ENCODE measurements at places on chromosomes 1 and 21.

GRCh38 chr1:42479621-42480020 lies 16.5 kb downstream of the CCDC30 start:
- no peak for DNase-seq

GRCh38 chr1:245621589-245621988 lies 466.8 kb downstream of the KIF26B start:
- DNase-seq, result no peak

- no peak for DNase-seq
Measured at GRCh38 chr1:236150311-236150955, 8.1 kb downstream of the GPR137B start.

- DNase-seq, result no peak
Measured at GRCh38 chr1:66480162-66480561, 53.8 kb upstream of the SGIP1 start.

DNA sequence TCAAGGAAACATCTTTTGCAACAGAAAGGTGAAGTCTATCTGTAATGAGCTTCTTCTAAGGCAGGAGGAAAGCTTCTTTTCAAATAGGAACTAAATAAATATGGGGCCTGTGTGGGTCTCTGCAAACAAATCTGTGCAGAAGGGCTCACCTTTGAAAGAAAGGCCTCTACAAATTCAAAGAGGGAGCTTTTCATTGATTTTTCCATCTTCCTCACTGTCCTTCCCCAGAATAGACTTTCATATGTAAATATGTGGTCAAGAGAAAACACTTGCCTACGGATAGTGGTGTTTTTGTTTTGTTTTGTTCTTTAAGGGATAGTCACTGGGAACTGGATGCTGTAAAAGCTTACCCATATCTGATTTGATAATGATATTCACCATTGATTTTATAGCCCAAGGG lies 223.4 kb downstream of the DSCAM start:
- no peak for DNase-seq

- no peak for DNase-seq
Measured at GRCh38 chr1:60847391-60847790, 235.0 kb upstream of the NFIA start.

DNA sequence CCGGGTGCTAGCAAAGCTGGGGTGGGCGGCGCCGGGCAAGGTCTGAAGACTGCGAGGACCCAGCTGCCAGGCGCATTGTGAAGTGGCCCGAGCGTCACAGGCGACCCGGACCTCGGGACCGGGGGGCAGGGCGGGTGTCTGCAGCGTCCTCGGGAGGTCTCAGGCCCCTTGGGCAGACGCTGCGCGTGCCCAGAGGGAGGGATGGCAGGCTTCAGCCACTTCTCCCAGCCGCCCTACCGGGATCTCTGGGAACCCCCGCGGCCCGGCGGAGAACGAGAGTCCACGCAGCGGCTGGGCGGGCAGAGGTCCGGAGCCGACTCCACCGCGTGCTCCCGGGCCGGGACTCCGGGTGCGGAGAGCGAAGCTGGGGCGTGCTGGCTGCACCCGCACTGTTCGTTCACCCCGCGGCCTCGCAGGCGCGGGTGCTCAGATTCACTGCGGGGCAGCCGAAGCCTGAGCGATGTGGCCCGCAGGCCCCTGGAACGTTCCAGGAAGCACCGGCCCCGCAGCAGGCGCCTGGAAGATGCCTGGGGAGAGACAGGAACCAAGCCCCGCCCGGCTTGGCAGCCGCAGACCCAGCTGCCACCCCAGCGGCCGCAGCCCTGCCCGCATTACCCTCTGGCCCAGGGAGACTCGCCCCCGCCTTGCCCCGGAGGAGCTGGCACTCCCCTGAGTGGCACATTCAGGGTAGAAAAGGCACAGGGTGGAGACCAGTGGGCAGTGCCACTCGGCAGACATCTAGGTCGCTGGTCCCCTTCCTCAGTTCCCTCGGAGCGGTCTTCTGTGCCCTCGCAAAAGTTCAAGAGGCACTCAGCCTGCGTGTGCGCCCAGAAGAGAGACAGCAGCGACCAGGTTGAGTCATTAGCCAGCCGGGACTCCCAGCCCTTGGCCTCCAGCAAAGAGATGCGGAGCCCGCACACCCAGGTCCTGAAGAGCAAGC lies at the start of gene CCDC185:
CCDC185 (plus strand) TSS at position 141 of the 940 bp plus-strand sequence; CDS start at position 202, 61 bp downstream.
- no peak for DNase-seq

DNA sequence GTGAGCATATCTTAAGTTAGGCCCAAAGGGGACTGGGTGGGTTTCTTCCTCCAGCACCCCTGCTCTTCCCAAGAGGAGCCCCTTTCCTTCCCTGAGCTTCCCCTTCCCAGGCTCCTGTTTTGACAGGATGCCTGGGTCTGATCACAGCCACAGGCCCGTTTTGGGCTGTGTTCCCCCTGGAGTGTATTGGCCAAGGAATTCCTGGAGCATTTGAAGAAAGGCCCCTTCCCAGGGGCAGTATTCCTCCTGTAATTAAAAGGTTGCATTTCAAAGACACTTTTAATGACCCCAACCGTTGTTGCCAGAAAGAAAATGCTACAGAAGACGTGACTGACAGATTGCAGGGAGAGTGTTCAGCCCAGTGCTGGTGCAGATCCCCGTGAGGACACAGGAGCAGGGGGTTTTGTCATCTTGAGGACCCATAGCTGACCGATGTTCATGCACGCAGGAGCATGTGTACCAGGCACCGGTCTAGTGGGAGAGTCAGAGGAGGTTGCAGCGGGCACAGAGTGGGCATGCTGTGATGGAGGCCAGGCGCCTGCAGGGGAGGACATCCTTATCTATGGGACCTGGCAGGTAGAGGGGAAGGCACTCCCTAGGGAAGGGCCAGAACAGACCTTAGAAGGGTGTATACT lies 19.3 kb upstream of the LBR start:
- no peak for DNase-seq

GRCh38 chr1:223243441-223244050 lies 100.5 kb upstream of the TLR5 start:
- DNase-seq, result no peak

DNA sequence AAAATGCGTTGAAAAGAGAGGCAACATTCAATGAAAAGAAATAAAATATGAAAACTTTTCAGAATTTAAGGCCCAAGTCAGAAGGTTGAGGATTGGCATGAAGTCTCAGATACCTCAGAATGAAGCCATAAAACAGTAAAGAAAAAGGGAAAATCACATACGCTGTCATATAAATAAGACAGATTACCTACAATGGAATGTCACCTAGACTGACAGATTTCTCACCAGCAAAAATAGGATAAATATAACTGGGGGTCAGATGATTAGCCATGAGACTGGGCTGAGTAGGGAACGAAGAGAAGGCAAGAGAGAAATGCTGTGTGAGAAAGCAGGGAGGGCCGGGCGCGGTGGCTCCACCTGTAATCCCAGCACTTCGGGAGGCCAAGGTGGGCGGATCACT lies 51.6 kb upstream of the DESI2 start:
- DNase-seq, result no peak

- no peak for DNase-seq
Measured at GRCh38 chr1:232621050-232621449, 8.9 kb downstream of the SIPA1L2 start.

DNA sequence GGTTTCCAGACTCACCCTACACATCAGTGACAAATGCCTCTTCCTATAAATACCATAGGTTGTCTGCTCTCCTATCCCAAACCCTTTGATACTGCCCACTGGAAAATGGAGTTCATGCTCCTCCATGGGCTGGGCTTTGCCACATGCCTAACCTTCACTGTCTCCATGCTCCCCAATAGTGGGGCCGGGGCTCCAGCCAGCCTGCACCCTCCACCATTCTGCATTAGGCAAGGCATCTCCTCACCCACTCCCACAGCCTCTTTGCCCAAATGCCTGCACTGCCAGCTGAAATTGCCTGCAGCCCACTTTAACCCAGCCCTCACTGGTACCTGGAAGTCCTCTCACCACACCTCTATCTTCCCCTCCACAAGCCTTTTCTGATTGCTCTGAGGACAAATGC lies 18.2 kb upstream of the MPZL1 start:
- DNase-seq, result no peak

DNA sequence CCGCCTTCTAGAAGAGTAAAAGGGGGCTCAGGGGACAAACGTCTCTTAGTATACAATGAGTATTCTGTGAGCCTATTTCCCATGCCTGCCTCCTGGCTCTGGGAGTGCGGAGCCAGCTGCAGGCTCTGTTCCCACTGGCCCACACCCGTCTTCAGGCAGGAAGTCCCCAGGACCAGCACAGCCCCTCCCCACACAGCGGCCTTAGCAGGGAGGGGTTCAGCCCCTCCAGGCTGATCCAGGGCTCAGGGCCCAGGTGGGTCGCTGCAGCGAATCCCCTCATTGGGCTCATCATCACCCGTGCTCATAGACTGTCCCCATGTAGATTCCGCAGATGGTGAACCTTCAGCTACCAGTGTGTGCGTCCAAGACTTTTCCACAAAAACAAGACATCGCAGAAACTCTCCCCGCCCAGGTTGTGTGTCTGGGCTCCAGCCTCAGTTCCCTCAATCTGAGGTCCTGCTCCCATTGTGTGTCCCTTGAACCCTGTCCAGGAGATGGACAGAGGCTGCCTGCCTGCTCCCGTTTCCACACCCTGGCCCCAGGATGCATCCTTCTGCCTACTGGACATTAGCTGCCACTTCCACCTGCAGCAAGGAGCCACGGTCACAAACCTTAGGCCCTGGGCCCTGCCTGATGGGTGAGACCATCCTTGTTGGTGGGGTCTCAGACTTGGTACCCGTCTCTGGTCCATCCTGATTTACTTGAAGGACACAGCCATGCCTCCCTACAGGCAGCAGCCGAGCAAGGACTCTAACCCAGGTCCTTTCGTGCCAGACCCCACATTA lies 39.4 kb downstream of the NENF start:
- DNase-seq, result no peak

GRCh38 chr1:3348196-3348865 lies 106.1 kb upstream of the ARHGEF16 start:
- DNase-seq, result no peak

GRCh38 chr1:100441651-100442050 lies 89.3 kb downstream of the CDC14A start:
- no peak for DNase-seq

GRCh38 chr1:32736812-32737791 lies 34.5 kb upstream of the SYNC start:
- no peak for DNase-seq

DNA sequence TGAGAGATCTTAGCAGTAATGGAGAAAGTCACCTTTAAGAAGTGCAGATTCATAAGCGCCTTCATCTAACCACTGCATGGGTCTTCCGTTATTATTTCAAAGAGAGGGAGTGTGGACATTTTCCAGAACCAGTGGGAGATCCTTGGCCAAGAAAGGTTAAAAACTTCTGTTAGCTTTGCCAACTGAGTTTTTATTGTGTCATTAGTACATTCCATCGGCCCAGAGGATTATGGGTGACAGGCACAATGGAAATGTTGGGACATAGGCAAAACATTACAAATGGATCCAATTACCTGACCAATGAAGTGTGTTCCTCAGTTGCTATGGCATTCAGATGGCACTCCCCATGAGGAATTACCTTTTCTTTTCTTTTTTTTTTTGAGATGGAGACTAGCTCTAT lies 115.5 kb downstream of the PPIAL4G start:
- DNase-seq, result no peak

DNA sequence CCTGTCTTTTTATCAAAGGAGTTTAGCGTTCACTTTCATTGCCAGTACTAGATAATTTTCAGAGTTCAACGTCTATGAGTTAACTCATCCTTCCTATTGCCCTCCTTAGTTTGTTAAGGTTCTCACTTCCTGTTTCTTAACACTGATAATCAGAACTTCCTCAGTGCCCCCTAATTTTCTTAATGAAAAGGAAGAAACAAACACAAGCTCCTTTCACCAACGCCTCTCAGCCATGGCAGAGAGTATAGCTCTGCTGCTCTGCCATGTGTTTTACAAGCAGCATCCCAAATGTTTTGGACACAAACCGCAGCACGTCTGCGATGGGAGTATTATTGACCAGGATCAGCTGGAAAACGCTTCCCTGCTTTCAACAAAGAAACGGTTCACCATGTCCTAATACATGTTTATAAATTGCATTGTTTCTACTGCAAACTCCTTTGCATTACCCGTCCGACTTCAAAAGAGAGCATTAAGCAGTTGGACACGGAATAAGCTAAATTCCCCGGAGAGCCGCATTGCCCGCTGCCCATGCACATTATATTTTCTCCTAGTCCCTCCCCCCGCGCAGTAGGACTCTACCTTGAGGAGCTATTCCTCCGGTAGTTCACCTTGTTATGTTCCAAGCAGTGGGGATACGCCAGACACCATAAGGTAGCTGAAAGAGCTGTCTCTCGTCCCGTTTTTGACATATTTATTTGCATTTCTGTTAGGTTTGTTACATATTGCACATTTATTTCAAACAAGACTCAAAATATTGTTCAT lies 561 bp downstream of the OLFM3 start:
- no peak for DNase-seq

DNA sequence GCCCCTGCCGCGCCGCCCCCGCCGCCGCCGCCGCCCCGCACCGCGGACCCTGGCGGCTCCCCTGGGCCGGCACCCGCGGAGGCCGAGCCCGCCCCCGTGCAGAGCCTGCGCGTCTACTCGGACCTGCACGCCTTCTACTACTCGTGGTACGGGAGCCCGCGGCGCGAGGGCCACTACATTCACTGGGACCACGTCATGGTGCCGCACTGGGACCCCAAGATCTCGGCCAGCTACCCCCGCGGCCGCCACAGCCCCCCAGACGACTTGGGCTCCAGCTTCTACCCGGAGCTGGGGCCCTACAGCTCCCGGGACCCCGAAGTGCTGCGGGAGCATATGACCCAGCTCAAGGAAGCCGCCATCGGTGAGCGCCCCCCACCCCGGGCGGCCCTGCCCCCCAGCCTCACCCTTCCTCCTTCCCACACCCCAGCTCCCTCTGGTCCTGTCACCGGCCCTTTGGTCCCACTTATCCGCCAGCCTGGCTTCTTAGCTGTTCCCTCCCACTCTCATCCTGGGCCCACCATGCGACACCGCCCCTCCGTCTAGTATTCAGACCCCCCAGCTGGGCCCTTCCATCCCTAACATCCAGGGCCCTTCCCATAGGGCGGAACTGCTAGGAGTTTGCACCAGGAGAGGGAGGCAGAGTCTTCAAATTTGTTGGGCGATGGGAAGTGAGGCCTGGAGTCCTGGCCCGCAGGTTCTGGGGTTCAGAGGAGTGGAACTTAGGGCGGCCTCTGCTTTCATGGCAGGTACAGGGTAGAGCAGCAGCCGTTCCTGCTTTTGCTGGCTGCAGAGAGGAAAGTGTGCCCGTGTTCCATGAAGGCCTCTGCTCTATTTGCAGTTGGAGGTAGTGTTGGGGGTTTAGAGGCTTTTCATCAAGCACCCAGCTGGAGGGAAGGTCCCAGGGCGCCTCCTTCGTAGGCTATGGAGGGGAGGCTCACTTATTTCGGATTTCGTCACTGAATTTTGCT lies 1.0 kb downstream of the MANEAL start:
- no peak for DNase-seq

- no peak for DNase-seq
Measured at GRCh38 chr1:98086796-98087441, 166.1 kb upstream of the DPYD start.

GRCh38 chr1:41689139-41689538 lies 204.7 kb upstream of the EDN2 start:
- no peak for DNase-seq

DNA sequence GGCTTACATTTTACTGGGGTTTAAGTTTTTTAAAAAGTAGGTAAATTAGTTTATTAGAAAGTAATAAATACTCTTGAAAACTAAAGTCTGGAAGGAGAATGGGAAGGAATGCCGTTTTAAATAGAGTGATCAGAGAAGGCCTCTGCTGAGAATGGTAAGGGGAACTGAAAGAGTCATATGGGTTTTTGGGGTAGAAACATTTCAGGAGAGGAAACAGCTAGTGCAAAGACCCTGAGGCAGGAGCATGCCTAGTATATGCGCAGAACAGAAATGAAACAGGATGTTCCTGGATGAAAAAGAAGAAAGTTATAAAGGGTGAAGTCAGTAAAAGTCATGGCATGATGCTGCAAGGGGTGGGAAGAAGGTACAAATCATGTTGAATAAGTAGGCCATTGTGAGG lies 38.9 kb downstream of the ZC3H11B start:
- no peak for DNase-seq

Data from renal cortex interstitium (tissue), 15 donors.